Suppressor macrophage treated with lipopolysaccharide for 1 hour (primary cell): ENCODE measurements at places on chromosomes 7 and 10.

- DNase-seq: no peak
Measured at GRCh38 chr10:98919899-98920298, 315.8 kb downstream of the HPSE2 start.

GRCh38 chr7:55642266-55642665, 70.0 kb upstream of the VOPP1 start:
- no peak for DNase-seq

DNA sequence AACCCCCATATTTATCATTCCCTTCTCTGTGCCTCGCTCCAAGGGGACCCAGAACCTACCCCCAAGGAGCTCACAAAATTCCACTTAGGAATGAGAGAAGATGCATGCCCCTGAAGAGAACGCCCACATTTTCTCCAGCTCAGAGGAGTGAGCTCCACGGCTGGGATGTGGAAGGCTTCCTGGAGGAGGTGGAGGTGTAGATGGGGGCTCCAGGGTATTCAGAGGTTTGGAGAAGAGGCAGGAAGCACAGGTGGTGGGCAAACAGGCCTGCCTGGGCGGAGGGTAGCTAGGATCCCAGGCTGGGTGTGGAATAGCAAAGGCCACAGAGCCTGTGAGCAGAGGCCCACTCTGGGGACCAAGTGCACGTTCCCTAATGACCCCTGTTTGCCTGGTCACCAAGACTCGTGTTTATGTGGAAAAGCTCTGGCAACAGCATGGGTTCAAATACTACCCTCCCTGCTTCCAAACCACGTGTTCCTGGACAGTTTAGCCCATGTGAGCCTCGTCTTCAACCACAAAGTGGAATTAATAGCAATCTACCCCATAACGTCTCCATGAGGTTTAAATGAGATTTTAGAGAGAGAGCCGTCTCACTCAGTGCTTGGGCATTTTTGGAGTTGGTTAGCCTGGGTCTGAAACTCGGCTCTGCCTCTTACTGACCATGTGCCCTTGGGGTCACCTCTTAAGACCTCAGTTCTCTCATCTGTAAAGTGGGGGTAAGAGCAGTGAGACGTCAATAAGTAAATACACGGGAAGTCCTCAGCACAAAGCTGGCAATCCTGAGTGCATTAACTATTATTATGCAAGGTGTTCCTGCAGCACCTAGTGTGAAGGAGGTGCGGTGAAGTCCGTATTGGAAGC, 24.7 kb downstream of the UNC5B start:
- no peak for DNase-seq

DNA sequence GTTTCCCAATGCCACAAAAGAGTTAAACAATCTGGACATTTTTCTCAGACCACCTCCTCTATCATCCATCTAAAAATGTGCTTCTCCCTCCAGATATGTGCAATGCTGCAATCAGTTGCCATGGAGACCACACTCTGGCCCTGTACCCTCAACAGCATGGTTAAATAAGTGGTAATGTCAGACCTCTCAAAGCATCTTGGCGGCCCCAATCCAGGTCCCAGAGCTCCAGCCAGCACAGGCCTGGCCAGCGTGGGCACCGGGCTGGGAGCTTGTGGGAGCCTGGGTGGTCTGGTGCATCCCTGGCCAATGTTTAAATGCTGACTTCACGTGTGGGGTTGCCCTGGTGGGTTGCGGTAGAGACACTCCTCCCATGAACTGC, 362.9 kb upstream of the ZNF32 start:
- DNase-seq: no peak

GRCh38 chr7:12683678-12684585, 3.5 kb upstream of the ARL4A start:
- peak; percentile 13 for DNase-seq

- DNase-seq: peak; percentile 2
Measured at GRCh38 chr7:145884716-145885514, 231.7 kb upstream of the CNTNAP2 start.

DNA sequence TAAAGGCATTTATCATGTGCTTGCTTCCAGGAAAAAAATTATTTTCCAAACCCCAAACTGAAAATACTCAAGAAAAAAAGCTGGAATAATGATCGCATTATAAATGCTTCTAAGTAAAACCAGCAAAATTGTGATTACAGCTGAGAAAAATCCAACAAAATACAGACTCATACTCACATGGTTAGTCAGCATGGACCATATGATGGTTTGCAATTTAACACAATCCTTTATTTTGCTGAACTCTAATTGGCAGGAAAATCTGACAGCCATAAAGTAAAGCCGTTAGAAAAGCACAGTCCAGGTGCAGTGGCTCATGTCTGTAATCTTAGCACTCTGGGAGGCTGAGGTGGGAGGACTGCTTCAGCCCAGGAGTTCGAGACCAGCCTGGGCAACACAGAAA, 59.6 kb downstream of the BRI3 start:
- no peak for DNase-seq

DNA sequence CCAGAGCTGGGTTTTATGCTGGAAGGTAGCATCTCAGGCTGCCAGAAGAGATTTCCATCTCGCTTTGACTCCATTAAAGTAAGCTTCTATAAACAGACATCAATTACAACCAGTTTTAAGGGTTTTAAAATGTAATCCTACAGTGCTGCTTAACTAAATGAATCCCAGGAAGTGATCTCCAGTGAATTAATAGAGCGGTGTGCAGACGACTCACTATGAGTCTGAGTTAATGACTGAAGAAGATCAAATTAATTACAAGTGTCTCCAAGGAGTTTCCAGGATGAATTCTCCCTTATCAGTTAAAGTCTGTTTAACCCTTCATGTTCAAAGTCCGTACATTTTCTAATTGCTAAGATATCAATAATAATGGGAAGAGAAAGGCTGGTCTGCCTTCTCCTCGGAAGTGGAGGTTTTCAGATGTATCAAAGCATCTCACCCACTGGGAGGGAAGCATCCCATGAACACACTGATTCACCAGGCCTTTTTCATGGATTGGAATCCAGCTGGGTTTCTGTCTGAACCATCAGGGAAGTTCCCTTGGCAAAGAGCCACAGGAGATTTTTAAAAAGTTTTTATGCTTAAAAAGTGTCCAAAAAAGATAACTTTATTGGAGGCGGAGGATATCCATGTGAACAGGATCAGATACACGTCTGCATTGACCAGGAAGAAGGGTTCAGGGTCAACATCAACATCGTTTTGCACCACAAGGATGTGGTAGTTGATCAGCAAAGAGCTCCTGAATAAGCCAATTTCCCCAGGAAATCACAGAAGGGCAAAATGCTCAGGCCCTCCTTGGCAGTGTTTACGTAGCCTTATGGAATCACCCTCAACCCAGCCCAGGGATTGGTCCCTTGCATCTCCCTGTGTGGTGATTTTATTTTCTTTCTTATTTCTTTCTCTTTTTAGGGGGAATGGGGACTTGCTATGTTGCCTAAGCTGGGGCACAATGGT, 288.2 kb downstream of the POU6F2 start:
- no peak for DNase-seq

DNA sequence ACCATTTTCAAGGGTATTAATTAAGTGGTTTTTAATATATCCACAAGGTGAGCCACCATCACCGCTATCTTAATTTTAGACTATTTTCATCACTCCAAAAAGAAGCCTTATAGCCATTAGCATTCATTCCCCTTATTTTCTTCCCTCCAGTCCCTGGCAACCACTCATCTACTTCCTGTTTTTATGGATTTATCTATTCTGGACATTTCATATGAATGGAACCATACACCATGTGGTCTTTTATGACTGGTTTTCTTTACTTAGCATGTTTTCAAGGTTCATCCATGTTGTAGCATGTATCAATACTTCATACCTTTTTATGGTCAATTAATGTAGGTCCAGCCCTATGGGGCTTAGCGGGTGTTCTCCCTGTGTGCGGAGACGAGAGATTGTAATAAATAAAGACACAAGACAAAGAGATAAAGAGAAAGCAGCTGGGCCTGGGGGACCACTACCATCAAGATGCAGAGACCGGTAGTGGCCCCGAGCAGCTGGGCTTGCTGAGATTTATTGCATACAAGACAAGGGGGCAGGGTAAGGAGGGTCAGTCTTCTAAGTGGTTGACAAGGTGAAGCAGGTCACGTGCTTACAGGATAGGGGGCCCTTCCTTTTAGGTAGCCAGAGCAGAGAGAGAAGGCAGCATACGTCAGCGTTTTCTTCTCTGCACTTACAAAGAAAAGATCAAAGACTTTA, 14.6 kb downstream of the WBP1L start:
- no peak for DNase-seq

GRCh38 chr10:94038024-94038423, 44.3 kb downstream of the PLCE1 start:
- no peak for DNase-seq

DNA sequence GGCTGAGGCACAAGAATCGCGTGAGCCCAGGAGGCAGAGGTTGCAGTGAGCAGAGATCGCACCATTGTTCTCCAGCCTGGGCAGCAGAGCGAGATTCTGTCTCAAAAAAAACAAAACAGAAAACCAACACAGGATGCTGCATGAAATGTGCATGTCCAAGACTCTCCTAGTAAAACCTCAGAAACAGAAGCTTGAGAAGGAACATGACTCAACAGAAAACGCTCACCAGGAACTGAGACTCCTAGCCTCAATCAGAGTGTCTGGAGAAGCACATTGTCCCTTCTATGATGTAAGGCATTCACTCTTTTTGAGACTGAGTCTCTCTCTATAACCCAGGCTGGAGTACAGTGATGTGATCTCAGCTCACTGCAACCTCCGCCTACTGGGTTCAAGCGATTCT, 168.3 kb downstream of the MYOF start:
- peak; percentile 25 for DNase-seq

DNA sequence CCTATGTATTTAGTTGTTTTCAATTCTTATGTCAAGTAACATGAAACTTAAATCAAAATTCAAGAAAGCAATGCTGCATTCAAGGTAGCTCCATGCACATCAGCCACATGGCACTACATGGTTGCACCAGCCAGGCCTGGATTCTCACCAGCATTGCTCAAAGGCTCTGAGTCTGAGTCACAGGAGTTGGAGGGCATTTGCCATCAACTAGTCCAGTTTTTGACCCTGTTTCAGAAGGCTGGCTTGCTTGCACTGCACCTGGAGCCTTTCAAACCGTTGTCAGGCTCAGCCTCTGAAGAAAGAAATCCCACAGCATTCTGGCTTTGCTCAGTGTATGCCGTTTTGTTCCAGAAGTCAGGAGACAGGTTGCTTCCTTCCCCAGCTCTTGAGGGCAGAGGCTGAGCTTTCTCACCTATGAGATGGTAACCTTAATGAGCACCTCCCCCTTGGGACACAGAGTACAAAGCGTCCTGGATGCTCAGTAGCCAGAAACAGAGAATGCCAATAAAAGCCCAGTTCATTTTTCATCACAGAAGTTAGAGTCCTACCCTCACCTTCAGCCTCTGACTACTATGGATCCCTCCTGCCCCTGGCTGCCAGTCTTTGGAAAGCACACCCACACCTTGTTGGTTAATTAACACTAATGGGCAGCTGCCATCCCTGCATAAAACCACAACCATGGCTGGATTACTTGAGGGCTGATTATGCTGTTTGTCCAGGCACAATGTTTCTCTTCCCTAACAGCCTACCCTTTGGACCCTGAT, 288.4 kb upstream of the LRRTM3 start:
- no peak for DNase-seq

- DNase-seq: no peak
Measured at GRCh38 chr10:63487990-63488389, 22.2 kb upstream of the JMJD1C start.

DNA sequence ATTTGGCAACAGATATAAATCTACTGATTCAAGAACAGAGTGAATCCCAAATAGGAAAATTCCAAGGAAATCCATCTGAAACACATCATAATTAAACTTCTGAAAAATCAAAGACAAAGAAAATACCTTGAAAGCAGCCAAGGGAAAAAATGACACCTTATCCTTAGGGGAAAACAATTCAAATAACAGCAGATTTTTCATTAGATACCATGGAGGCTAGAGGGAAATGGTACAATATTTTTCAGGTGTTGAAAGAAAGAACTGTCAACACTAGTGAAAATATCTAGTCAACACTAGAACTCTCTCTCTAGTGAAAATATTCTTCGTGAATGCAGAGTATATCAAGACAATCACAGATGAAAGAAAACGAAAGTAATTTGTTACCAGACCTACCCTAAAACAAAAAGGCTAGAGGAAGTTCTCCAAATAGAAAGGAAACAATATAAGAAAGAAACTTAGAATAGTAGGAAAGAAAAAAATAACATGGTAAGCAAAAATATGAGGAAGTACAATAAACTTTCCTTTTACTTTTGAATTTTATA, 5.7 kb upstream of the FAM241B start:
- peak; percentile 20 for DNase-seq

- DNase-seq: peak; percentile 67
Measured at GRCh38 chr7:33195264-33195663, 65.9 kb downstream of the BBS9 start.

DNA sequence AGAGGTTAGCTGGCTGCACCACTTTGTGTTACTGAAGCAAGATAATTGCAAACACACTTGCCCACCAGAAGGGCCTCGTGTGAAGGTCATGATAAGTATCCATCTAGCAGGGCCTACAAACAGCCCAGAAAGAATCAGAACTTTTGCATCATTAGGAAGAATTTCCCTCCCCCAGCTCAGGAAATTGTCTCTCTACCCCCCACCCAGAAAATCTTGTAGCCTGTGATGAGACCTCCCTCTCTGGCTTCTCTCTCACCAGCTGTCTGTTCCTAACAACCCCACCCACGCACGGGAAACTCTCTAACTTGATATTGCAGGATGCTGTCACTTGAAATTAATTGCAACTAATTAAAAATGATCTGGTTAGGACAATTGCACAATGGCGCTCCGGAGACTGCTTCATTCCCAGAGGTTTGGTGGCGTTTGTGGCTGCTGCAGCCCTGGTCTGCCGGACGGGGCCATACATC, 34.5 kb downstream of the ZNF503 start:
- DNase-seq: peak; percentile 31

- DNase-seq: peak; percentile 98
Measured at GRCh38 chr10:102241444-102242117, at the start of gene PITX3. Gene PITX3, minus strand, starts transcription at chr10:102241512. Its CDS starts 9,432 bp downstream, at chr10:102232080.

DNA sequence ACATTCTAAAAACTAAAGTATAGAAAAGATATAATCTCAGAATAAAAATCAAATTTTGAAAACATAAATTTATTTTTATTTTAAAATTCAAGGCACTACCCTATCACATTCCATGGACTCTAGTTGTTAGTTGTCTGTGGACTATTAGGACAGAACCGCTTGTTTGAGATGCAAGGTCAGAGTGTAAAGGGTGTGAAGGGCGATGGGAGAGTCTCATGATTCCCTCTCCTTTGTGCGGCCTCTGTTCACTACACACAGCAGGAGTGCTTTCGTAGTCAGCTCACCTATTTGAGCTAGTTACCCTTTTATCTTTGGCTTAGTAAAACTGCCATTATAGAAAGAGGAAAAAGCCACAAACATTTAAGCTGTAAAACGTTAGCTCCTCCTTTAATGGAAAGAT, 189.8 kb upstream of the TEX47 start:
- DNase-seq: no peak

DNA sequence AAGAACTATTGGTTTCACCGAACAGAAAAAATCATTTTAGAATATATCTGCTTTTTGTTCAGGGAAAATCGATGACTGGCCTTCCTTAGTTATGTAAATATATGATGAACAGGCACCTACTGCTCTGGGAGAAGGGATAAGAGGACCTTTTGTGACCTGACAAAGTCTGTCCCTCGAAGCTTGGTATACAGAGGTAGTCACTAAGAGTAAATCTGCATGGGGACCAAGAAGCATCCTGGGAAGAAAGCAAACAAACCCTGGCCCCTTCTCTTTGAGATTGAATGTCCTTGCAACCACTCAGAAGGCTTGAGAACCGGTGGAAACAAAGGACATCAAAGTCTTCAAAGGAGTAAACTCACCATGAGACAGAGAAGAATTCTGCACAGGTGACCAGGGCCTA, 52.3 kb downstream of the SKIDA1 start:
- DNase-seq: no peak

GRCh38 chr10:125035136-125035535, 93.2 kb downstream of the ZRANB1 start:
- DNase-seq: no peak

- DNase-seq: no peak
Measured at GRCh38 chr7:80146545-80147182, 12.0 kb downstream of the GNAI1 start.
